ENCODE measurements at places on chromosomes 3 and 15.
A peak's percentile ranks its signal among the peaks of the same experiment; 100 is the strongest.

- no peak for DNase-seq
These were observed 51.8 kb downstream of the CHCHD6 start for GRCh38 chr3:126755866-126756265.

DNA sequence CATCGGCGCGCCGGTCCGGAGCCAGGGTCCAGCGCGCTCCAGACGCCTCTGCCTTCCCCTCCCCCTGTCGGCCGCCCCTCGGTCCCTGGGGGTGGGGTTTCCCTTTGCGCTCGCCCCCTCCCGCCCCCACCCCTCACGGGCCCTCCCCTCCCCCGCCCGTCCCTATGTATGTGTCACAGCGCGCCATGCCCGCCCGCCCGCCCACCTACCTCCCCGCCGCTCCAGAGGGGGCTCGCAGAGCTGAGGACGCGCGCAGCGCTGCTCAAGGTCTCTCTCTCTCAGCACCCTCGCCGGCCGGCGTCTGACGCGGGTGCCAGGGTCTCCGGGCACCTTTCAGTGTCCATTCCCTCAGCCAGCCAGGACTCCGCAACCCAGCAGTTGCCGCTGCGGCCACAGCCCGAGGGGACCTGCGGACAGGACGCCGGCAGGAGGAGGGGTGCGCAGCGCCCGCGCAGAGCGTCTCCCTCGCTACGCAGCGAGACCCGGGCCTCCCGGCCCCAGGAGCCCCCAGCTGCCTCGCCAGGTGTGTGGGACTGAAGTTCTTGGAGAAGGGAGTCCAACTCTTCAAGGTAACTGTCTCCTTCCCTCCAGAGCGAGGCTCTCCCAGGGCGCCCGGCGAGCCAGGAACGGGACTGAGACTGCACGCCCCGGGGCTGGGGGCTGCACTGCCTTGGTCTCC lies at the start of gene ACAN:
ACAN (plus strand) TSS at position 196 of the 679 bp plus-strand sequence. CDS start 32,771 bp downstream, outside the sequence.
- DNase-seq: no peak

DNA sequence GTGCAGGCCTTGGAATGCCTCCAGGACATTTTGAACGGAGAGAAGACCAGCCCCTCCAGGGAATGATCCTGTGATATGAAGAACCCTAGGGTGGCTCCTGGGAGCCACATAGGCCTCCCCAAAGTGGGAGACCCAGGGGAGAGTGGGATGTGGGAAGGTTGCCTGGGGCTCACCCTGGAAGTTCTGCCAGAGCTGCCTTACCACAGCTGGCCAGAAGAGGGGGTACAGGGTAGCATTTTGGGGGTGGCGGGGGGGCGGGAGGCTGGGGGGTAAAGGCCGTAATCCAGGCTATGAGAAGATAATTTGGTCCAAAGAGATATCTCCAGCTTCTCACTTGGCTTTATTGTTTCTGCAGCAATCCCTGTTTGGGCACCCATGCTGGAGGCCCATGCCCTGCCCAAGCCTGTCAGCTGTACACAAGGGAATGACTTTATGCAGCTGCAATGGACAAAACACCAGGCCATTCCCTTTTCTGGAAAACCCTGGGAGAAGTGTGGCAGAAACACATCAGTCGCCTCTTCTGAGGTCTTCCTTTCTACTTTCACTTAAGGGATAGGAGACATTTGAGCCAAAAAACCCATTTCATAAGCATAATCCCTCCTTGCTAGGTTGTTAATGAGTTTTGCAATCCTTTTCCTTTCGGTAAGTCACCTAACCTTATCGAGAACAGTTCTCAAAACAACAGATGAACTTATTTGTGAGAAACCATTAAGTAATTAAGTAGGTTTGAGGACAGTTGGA lies 11.0 kb upstream of the MUSTN1 start:
- no peak for DNase-seq

DNA sequence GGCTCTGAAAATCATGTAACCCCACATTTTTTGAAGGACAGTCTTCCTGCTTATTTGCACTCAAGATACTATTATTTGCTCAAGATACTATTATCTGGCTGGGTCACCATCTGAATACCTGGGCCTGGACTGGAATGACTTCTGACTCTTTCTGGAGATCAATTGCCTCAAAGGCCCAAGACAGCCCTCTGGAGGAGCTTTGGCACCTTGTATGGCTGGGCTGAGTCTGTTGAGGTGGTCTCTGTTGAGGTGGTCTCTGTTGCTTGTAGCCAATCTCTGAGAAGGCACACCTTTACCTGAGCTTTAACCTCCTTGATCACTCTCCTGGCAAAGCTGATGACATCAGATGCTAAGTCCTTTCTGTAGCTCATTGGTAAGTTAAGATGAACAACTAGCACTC lies 33.0 kb downstream of the SPATA12 start:
- DNase-seq: no peak

- DNase-seq: no peak
These were observed 2.1 kb downstream of the PODXL2 start for GRCh38 chr3:127630811-127631714.

DNA sequence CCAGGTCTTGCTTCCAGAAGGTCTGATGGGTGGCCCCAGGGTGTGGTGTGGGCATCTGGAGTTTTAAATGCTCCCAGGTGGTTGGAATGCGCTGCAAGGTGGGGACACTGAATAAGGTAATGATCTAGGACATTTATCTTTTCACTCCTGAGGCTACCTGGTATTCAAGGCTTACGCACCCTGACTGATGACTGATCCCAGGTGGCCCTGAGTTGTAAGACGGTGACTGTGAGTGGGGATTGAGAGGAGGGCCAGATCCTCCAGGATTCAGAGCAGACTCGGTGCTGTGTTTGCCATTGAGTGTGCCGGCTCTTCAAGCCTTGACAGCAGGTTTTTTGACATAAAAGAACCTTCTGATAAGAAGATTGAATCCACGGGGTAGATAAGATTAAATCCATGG lies 40.3 kb downstream of the SLC6A20 start:
- no peak for DNase-seq

- DNase-seq: no peak
These were observed 20.9 kb downstream of the LINGO1 start for GRCh38 chr15:77611767-77612166.

GRCh38 chr15:34013746-34014145 lies 25.3 kb downstream of the AVEN start:
- no peak for DNase-seq

DNA sequence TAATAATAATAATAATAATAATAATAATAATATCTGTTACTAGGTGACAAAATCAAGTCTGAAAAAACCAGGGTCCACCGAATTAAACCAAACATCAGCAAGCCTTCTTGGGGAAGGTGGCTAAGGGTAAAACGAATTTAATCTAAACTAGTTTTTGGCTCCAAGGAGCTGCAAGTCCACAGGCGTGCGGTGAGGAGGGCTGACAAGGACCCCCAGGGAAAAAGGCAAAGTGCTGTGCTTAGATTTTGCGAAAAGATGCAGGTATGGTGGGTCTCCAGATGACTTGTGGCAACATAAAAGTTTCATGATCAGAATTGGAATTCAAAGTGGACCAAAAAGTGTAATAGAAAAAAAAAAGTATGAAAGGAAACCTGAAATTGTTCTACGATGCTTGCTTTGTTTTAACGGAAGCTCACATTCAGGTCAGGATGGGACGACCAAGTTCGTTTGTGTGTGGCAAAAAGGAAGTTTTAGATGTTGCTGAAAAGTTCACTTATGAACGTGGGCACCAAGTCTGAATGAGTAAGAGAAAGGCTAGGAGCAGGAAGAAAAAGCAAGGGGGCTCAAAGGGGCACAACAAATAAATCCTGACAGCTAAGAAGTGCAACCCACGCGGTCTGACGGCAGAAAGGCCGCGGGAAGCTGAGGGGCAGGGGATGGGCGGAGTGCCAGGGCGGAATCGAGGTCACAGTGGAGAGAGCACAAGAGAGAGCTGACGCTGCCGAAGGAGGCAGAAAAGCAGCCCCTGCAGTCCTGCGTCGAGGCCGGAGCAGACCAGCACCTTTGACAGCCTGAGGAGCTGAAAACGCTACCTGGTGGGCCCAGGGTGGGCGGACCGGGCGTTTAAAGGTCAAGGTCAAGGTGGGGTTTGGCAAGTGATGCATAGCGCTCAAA lies 1.1 kb downstream of the WDR82 start:
- DNase-seq: peak; percentile 5

DNA sequence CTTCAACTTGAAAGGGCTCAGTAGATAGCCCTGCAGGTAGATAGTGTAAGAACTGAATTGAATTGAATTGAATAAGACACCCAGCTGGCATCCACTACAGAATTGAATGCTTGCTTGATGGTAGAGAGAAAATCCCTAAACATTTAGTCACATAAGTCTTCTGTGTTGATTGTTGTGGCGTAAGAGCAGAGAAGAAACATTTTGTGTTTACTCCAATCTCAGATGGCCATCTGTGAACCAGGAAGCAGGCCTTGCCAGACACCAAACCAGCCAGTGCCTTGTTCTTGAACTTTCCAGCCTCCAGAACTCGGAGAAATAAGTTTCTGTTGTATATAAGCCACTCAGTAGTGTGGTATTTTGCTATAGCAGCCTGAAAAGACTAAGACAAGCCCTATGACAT lies 43.6 kb downstream of the SST start:
- no peak for DNase-seq

- peak; percentile 79 for DNase-seq
These were observed 42.8 kb downstream of the MYO5C start for GRCh38 chr15:52252781-52253180.

GRCh38 chr15:52133510-52134220 lies 21.1 kb upstream of the BCL2L10 start:
- no peak for DNase-seq

- no peak for DNase-seq
These were observed 29.7 kb downstream of the AMOTL2 start for GRCh38 chr3:134344560-134344959.

DNA sequence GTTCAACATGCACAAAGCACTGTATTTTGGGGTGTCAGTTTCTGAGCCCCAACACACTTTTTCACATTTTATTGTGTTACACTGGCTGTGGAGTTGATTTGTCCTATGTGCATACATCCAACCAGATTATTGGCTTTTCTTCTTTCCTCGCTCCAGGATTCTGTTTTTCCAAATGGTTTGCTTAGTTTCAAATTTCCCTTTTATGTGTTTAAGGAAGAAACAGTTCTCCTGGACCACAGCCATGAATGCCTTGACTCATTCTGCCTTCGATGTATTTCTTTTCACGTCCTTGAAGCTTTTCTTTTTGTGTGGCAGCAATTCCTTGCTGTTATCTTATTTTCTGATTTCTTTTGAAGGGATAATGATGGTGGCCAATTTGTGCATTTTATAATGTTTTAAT lies 53.8 kb downstream of the CACNA2D3 start:
- DNase-seq: no peak

DNA sequence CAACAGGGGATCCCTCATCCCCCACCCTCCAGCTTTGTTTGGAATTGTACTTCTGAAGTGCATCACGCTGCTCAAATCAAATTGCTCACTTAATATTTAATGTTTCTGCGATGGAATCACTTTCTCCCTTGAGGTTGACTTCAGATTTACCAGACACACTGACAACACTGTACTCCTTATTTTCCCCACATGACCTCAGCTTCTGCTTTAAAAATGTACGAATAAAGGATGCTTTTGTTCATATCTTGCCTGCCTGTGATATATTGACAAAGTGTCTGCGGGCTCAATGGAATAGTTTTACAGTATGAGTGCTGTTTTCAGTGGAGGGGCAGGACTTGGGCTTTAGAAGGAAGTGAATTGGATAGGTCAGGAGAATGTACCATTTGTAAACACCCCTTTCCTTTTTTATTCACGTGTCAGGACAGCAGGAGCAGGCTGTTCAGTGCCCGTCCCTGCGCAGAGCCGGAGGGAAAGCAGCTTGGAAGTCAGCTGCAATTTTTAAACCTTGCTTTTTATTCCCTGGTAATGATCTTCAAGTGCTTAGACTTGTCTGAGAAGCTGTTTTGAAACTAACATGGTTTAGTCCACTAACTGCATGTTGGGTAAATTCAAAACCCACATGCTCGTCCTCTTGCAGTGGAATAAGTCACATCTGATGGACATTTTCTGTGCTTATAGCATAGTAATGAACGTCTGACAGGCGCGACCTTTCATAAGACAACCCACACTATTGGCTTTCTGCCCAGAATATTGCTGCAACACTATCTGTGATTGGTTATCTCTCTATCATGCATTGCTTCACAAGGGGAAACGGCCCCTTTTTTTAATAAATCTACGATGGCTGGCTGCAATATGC lies 29.9 kb downstream of the MBNL1 start:
- DNase-seq: peak; percentile 84

- no peak for DNase-seq
These were observed 9.6 kb upstream of the FLNB start for GRCh38 chr3:57998366-57999283.

DNA sequence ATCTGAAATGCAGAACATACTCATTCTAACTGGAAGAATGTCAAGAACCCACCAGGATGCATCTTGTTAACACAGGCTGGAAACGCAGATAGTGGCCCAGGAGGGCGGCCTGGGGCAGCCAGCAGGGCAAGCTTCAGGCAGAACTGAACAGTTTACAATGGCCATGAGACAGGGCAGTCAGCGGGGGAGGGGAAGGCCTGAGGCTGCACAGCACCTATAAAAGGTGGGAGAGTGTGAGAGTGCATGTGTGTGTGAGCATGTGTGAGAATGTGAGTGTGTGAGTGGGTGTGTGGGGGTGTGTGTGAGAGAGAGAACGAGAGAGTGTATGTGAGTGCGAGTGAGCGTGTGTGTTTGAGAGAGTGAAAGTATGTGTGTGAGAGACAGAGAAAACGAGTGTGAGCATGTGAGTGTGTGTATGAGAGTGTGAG lies 26.8 kb upstream of the SLCO2A1 start:
- DNase-seq: no peak

Measured in SW 1271 (cell line).